ENCODE measurements at places on chromosomes 3 and 15. TPM values are rescaled to one million over a fixed set of nuclear protein-coding genes. Genes with fewer than 3 reads are reported as not detected.

FILIP1L gene
- polyA plus RNA-seq = 17.4 TPM

GRCh38 chr15:58332676-58333400 lies 99.0 kb upstream of the LIPC start:
- no peak for DNase-seq

DNA sequence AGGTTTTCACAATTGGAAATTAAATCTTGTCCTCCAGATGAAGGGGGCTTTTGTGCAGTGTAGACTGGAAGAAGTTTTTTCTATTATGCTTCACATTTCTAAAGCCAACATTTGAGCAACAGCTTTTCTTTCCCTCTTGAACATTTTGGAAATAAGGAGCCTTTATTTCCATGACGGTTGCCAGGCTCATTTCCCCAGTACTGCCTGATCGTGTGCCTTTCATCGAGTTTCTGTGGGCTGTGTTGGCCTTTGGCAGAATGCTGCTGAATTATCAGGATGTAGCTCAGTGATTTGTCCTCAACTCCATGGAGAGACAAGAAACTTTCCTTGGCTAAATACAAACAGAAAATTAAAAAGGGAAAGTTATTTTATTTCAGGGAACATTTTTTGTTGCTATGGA lies 314.8 kb upstream of the LRRC3B start:
- no peak for DNase-seq

CPOX gene
- 23.3 TPM for polyA plus RNA-seq

DNA sequence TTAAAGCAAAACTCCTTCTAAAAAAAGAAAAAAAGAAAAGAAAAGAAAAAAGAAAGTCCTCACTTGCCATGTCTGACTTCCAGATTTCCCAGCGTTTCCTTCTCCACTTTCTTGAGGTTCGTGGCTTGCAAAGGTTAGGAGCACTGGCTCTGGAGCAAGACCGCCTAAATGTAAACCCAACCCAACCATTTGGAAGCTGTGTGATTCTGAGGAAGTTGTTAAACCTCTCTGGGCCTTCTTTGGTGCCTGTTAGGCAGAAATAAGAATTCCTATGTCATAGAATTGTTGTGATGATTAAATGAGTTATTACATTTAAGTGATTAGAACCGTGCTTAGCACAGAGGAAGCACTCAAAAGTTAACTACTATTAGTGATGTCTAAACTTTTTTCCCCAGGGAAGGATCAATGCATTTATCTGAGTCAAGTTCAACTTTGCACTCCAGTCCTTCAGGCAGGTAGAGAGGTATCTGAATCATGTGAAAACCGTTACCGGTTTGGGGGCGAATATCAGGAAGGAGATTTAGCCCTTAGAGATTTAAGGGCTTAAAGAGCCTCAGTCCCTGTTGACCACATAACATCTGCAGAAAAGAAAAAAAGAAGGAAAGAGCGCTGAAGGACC lies 78.3 kb upstream of the HES1 start:
- DNase-seq = no peak

GRCh38 chr3:42906848-42907183 lies 874 bp downstream of the ZNF662 start:
- DNase-seq = no peak

FBXO40 gene
- polyA plus RNA-seq = 0.03 TPM

GRCh38 chr3:123025642-123026521 lies 1.7 kb downstream of the SEMA5B start:
- peak; percentile 57 for DNase-seq

DLL4 gene
- polyA plus RNA-seq = 6.6 TPM

DNA sequence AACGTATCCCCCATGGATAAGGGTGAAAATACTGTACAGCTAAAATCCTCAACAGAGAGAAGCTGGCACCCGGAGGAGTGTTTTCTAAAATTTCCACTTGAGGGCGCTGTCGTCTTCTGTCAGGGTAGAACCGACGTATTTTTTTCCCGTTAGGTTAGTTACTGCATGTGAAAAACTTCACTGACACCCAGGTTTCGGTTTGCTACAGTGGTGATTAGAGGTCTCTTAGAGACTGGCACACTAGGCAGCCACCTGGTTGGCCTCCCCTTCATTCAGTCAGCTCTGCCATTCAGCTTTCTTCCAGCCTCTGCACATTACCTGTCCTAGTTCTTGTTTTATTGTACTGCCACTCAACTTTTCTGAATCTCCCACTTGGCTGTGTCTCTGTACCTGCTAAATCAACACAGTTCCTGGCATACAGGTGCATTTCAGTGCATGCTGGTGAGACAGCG lies 18.4 kb downstream of the CCK start:
- peak; percentile 54 for DNase-seq

ABI3BP gene
- polyA plus RNA-seq = 26.7 TPM

DNA sequence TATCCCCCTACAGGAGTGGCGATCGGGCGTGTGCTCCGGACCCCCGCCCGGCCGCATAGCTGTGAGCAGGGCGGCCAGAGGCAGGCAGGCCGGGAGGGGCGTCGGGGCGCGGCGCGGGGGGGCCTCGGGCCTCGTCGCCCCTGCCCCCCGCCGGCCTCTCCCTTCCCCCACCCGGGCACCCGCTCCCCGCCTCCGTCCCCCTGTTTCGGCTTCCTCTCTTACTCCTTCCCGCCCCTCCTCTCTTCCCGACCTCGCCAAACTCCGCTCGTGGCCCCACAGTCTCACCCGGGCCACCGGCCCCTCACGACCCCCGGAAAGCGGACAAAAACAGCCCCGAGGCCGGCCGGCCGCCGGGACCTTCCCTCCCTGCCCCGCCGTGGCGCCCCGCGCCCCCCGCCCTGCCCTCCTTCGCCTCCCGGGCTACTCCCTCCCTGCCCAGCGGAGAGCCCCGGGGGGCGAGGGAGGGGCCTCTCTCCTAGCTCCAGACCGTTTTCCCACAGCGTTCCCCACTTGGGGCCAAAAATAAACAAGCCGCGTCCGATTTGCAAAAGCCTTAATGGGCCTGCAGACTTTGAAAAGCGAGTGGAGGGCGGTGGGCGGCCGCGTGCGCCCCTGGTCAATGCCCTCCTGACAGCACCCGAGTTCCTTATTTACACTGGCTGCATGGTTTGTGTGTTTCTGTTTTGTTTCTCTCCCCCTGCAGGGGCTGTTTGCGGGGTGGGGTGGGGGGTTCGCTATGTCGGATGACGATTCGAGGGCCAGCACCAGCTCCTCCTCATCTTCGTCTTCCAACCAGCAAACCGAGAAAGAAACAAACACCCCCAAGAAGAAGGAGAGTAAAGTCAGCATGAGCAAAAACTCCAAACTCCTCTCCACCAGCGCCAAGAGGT lies 1.0 kb downstream of the UBE2E1 start:
- DNase-seq = no peak

LDHAL6B gene
- 0.36 TPM for polyA plus RNA-seq

CPN2 gene
- polyA plus RNA-seq = 0.62 TPM

DNA sequence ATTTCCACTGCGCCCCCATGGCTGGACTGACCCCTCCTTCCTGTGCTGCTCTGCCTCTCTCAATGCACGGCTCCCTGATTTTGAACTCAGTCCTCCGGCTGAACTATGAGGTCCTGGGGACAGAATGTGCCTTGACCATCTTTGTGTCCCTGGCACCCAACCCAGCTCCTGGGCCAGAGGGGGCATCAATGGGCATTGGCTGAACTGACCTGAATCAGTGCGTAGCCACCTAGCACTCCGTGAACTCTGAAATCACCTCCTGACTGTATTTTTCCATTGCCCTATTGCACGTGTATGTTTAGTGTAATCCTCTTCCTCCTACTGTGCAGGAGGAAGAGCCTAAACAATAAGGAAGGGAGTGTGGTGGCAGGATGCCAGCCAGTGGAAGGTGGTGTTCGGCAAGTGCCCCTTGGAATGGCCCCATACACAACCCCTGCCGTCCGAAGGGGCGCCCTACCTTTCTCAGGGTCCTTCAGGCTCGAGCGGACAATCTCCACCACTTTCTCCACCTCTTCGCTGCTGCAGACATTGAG lies 33.5 kb downstream of the BDH1 start:
- DNase-seq = no peak

CLDN18 gene
- 4.1 TPM for polyA plus RNA-seq

- DNase-seq = no peak
These were observed 148.1 kb downstream of the SNRK start for GRCh38 chr3:43434431-43434830.

GRCh38 chr3:26078539-26078938 lies 288.6 kb downstream of the OXSM start:
- DNase-seq = no peak

- no peak for DNase-seq
These were observed 71.9 kb downstream of the PFN2 start for GRCh38 chr3:149898771-149899170.

CKMT1B gene
- 3.2 TPM for polyA plus RNA-seq

DNA sequence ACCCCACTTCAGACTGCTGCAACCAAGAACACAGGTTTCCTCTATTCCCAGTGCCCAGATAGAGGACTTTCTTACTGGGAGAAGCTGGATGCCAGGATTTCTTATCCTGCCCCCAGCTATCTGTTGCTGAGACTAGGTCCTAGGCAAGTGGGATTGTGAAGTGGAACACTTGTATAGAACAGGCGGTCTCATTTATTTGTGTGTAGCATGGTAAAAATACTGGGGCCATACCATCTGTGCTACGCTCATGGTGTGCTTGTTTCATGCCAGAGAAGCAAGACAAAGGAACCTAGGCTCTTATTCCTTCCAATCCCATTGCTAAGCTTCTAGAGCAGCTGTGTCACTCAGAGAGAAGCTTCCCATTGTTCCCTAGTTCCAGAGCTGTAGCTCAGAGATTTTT lies 191.5 kb upstream of the EPHA6 start:
- no peak for DNase-seq

CCDC13 gene
- polyA plus RNA-seq = 2.4 TPM

DNA sequence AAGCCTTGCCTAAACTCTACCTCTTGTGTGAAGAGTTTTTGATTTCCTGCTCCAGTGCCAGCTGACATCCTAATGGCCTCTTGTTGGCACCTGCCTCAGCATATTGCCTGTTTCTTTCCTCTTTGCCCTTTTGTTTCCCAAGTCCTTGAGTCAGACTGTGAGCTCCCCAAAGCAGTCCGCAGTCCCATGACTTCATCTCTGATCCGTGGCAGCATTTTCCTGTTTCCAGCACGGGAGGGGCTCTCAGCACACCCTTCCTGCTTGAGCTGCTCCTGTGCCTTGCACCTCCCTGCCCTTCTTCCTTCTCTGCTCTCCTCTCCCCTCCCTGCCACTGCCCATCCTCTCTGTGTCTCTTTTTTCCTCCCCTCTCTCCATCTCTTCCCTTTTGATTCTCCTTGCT lies 179.6 kb downstream of the EPHB1 start:
- no peak for DNase-seq

GRK7 gene
- 0.13 TPM for polyA plus RNA-seq

DNA sequence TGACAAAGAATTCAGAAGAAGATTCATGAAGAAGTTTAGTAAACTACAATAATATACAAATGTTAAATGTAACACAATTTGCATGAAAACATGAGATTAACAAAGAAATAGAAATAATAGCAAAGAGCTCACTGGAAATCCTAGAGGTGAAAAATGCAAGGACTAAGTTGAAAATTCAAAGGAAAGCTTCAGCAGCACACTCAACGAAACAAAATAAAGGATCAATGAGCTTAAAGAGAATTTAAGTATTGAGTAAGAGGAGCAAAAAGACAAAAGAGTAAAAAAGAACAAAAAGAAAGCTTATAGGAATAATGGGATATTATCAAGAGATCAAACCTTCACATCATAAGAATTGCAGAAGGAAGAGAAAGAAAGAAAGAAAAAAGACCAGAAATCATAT lies 583.8 kb upstream of the NECTIN3 start:
- no peak for DNase-seq

MYO5A gene
- polyA plus RNA-seq = 7.3 TPM

ITPKA gene
- polyA plus RNA-seq = 0.61 TPM

DNA sequence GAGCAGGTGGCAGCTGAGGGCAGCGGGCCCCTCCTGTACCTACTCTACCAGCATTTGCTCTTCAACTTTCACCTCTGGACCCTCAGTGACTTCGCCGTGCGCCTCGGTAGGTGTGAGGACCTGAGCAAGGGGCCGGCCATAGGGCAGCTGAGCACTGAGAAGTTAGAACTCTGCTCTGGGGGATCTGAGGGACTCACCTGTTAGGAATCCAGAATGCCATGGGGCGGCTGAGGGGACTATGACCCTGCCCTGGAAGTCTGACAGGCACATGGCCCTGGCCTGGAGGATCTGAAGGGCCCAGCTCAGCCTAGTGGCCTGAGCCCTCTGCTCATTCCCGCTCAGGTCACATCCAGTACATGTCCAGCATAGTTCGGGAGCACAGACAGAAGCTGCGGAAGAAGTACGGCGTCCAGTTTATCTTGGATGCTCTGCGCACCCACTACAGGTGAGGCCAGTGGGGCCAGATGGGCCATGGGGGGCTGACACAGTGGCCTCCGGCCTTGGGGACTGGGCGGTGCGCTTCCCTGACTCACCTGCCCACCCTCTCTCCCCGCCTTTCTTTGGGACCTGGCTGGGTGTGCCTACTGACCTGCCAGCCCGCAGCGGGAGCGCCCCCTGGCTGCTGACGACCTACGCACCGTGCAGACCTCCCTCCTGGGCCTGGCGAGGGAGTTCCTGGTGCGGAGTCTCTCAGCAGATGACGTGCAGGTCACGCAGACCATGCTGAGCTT lies 18.8 kb downstream of the NBEAL2 start:
- peak; percentile 50 for DNase-seq

- no peak for DNase-seq
These were observed 76.2 kb upstream of the LARS2 start for GRCh38 chr3:45311953-45312801.

TPRA1 gene
- polyA plus RNA-seq = 43.5 TPM

DNA sequence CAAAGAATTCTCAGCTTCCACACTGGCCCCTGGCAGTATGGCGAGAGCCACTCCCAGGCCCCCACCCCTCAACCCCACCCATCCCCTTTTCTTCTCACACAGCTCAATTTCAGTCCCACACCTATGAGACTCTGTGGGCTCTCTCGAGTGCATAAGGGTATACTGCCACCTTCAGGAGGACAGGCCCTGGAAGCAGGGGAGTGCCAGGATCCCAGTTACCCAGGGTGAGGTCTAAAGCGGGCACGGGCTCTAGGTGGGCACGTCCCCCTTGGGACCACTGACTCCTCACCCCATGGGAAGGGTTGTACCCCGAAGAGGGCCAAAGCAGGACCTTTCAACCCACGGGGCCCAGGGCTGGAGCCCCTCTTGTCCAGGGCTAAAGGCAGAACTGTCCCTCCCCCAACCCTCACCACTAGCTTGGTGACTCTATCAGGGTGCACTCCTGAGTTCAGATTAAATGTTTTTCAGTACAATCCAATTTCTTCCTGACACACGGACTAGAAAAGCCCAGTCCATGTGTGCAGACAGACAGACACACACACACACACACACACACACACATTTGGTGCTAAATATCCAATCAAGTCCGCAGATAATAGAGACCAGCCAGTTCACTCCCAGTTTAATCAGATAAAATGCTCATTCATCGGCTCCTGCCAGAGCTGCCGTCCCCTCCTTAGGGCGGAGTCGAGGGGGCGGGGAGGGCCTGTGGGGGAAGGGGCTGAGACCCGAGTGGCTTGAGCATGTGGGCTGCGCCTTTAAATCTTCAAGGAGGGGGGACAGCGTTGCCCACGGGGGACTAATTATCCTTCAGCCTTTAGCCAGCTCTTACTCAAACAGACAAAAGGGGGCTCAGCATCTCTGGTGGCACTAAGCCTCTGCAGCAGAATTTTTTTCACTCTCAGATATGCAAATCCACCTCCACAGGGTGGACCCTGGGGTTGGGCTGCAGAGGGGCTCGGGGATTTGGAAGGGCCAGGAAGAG lies 59.3 kb downstream of the CYP11A1 start:
- DNase-seq = peak; percentile 67
